ENCODE measurements at places on chromosomes 6 and 20.

DNA sequence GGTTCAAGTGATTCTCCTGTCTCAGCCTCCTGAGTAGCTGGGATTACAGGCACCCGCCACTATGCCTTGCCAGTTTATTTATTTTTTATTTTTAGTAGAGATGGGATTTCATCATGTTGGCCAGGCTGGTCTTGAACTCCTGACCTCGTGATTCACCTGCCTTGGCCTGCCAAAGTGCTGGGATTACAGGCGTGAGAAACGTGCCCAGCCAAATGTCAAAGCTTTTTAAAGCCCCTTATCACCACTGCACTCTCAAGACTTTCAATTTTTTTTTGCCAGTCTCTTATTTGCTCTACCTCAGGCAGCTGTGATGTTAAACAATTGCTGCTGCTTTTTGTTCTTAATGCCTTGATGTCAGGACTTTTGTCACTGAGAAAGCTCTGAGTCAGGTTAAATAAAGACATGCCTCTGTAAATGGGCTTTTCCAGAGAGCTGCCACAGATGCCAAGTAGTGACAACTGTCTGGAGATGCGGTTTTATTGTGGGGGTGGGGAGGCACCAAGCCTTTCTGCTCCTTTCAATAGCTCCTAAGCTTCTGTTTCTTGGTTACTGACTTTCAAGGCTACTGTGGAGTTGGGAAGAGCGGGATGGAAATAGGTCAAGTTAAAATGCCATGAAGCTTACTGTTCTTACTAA, 29.2 kb downstream of the RSPH3 start:
- DNase-seq = no peak
- no peak overlapping the region for H3K27ac ChIP-seq
- H3K4me1 ChIP-seq = no peaks in the 10 kb centered on the region
- H3K4me3 ChIP-seq = no peak overlapping the region

- no peak for DNase-seq
- H3K36me3 ChIP-seq = no peaks in the 10 kb centered on the region
- no peaks in the 10 kb centered on the region for H3K27me3 ChIP-seq
These were observed 5.5 kb downstream of the ANKEF1 start for GRCh38 chr20:10040070-10040975.

DNA sequence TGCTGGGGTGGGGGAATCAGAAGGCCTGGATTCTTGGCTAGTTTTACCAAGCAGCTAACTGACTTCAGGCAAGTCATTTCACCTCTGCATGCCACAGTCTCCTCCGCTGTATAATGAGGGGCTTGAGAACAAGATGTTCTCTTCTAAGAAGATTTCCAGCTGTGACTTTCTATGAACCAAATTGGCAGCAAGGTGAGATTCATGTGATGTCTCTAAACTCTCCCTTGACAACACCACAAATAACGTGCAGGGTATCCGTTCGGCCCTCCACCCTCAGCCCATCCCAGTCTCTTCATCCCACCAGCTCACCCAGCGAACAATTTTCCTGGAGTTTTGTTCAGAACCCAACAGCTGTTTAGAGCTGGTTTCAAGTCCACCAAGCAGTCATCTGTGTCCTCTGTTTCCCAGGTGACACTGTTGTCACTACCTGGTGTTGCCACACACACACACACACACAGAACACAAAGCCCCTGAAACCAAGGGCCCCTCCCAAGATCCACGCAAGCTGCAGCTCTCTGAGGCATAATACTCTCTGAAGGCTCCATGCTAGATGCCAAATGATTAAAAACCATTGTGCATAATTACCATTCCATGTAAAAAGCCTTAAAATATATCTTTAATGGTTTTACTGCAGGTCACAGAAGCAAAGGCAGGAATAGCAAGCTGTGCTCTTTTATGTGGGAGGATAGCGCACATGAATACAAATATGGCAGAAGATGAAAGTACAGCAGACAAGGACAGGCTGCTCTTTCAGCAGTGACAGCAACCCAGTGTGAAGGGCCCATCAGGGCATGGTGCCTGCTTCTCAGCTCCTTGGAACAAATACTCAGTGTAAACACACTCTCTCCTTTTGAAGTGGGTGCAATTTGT, 48.2 kb downstream of the ARHGAP18 start:
- peak overlapping the region; percentile 89 for H3K27ac ChIP-seq
- no peaks in the 10 kb centered on the region for H3K27me3 ChIP-seq
- H3K36me3 ChIP-seq = no peaks in the 10 kb centered on the region
- H3K4me3 ChIP-seq = peak overlapping the region; percentile 7
- DNase-seq = no peak
- H3K4me1 ChIP-seq = peaks cover 44% of the 10 kb centered on the region

DNA sequence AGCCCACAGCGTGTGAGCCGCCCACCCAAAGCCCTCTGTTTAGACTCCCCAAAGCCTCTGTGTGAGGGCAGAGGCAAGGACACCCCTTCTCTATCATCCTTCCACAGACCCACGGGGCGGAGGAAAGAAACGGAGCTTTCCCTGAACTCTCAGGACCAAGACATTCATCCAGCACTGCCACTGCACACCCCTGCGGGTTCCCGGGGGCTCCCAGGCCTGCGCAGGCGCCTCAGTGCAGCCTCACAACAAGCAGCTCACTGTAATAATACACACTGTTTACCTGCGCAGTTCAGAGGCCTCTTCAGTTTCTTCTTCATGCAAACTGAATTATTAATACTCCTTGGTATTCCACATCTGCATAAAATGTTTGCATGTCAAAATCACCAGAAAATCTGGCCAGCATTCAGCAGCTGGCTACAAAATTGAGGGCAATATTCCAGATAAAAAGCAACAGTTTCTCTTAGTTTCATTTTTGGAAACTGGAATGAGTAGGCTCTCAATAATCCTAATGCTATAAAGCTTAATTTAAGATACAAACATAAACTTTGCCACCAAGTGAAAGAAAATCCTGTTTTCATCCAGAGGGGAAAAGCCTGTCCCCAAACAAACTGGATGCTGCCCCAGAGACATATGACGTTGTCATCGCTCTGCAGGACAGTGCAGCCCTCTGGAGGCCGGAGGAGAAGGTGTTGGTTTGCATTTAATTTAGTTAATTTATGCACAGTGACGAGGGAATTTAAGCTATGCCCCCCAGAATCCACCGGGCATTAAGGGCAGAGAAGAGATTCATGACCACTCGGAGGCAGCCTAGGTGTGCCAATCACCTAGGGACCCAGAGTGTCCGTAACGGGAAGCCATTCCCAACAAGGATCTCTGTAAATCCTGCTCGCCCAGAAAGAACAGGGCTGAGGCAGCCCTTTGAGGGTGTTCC, 45.3 kb downstream of the NINL start:
- no peaks in the 10 kb centered on the region for H3K4me1 ChIP-seq
- H3K36me3 ChIP-seq = no peaks in the 10 kb centered on the region
- H3K4me3 ChIP-seq = no peak overlapping the region
